ENCODE measurements at places on chromosomes 12 and 14.

DNA sequence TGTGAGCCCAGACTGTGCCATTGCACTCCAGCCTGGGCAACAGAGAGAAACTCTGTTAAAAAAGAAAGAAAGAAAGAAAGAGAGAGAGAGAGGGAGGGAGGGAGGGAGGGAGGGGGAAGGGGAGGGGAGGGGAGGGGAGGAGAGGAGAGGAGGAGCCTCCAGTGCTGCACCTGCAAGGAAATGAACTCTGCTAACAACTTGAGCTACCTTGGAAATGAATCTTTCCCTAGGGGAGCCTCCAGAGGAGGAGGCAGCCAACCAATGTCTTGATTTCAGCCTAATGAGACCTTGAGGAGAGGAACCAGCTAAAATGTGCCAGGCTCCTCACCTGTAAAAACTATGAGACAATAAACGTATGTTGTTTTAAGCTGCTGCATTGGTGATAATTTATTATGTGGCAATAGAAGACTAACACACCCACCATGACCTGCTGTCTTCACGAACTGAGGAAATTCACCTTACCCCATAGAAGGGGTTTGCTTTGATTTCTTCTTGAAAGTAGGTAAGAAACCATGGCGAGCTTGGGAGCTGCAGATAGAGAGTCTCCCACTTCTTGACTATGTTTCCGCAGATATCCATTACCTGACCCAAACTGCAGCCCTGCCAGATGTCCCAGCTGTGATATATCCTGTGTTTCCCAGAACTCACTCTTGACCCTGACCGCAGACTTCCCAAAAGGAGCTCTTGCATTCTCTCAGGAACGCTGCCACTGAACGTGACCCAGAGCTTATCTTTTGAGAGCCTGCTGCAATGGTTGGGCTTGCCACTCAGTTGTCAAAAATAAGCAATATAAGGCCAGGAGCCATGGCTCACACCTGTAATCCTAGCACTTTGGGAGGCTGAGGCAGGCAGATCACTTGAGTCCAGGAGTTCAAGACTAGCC lies 31.5 kb upstream of the TMPO start:
- DNase-seq = no peak

GRCh38 chr14:77039285-77040058 lies 11.0 kb upstream of the IRF2BPL start:
- no peak for DNase-seq

DNA sequence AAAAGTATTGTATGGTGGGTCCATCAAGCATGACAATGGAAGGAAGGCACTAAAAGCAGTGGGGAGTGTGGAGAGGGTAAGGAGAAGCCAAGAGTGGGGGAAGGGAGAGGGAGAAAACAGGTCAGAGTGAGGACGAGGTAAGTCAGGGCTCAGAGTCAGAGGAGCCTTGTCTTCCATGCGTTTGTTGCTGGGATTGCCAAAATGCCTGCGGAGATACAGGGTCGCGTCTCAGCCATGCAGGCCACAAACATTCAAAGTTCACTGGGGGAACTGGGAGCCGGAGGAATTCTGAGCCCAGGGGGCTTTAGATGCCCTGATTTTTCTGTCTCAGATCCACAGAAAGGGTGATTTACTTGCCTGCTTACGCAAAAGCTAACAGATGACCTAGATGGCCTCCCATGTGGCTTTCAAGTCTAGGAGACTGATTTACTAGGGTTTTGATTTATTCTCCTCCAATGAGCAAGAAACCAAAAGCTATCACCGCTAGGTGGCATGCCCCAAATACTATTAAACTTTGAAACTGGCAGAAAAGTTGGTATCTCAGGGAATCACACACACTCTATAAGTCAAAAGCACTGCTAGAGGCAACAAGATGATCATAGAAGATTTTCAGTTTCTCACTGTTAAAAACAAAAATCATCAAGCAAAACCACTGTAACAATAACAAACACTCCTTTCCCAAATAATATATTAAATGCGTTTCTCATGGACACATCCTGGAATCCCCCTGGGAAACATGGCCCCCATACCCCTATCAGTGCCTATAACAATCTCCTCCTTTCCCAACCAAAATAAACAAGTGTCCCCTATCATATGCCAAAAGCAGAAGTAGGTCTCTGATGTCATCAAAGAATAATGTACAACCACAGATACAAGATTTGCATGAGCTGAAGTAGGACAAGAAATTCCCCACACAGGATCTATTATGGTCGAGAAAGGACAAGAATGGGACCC lies 26.6 kb upstream of the MDM1 start:
- peak; percentile 65 for DNase-seq

- no peak for DNase-seq
Observed at GRCh38 chr14:76268047-76268431, 107.9 kb upstream of the ESRRB start.

DNA sequence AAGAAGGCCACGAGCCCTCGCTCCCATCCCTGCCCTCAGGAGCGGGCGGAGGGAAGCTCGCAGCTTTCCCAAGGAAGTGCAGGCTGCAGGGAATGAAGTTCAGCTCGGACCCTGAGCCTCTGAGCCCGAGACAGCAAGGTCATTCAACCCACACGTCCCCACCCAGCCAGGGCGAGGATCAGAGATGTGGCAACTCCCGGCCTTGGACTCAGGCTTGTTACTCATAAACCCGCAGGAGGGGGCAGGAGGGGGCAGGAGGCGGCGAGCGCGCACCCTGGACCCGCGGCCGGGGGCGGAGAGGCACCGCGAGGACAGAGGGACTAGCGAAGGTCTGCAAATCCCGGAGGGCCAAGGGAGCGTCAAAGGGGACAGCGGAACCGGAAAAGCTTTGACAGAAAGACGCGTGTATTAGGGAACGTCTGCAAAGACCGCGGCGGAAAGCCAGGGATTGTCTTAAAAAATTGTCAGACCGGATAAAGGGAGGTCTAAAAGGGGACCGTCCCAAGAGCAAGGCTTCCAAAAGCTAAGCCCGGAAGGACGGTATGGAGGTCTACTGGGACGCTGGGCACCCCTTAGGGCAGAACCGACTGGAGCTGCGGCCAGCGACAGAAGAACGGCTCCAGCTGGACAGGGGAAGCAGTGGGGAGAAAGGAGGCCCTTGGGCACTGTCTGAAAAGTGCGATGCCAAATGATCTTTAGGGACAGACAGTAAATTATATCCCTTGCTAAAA lies 611 bp upstream of the DCAF11 start:
- DNase-seq = peak; percentile 58

GRCh38 chr12:1533602-1534304 lies 60.6 kb downstream of the FBXL14 start:
- no peak for DNase-seq

GRCh38 chr12:132632521-132633228 lies 14.1 kb downstream of the P2RX2 start:
- no peak for DNase-seq

GRCh38 chr14:26414103-26414502 lies 183.7 kb downstream of the NOVA1 start:
- DNase-seq = no peak

DNA sequence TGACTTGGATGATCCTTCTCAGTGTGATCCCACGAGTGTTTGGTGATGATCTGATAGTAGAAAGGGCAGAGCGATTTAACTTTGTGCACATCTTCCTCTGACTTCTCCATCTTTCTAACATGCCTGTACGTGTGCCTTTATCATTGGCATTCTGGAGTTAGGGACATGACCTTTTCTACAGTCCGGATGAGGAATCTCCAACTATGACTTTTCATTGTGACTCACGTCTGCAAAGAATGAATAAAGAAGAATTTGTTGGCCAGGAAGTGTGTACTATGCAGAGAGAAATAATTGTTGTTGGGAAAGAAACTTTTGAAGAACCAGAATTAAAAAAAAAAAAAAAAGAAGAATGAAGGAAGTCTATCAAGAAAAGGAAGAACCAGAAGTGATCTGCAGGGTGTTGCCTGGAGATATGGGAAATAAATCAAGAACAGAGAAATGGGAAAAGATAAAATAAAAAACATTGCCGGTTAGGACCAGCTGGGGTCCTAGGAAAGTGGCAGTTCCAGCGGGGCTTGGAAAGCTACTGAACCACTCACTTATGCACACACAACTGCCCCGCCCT lies 25.3 kb downstream of the PPFIBP1 start:
- DNase-seq = no peak

DNA sequence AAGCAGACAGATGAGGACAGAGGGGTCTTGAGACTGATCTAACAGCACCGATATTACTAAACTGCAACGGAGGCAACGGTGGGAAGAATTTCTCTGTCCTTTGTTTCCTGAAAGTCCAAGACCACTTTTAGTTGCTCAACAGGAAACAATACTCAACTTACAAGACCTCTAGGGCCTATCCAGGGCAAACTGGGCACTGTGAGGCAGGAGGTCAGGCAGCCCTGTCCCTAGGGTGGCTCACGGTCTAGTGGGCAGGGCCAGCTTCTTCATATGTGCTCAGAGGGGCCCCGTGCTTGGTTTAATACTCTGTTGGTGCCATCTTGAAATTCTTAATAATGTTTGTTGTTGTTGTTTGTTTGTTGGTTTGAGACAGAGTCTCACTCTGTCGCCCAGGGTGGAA lies 14.2 kb downstream of the SSH1 start:
- DNase-seq = no peak

- no peak for DNase-seq
Observed at GRCh38 chr14:36944307-36945010, 227.9 kb downstream of the SLC25A21 start.

DNA sequence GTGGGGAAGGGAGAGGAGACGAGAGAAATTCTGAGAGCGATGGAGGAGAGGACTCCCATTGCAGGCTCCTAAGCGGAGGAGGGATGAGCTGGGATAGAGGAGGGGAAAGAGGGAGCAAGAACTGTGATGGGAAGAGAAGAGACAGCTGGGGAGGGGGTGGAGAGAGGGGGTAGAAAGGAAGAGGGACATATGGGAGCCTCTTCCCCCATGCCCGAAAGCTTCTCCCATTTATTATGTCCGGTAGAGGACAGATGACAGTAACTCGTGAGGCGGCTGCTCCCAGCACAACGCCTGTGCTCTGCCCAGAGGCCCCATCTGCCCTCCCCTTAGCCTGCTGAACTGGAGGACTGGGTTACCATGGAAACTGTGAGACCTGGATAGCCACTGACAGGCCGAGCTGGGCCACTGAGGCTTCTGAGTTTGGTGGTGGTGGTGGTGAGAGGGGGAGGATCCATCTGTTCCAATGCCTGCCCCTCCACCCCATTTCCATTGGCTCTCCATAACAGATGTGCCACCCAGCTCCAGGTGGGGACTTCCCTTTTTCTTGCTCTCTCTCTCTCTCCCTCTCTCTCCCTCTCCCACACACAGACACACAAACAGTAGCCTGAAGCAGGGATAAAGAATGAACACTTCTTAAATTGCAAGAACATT lies 8.3 kb downstream of the CPNE6 start:
- no peak for DNase-seq

- no peak for DNase-seq
Observed at GRCh38 chr12:107178776-107179175, 85.4 kb upstream of the CRY1 start.

DNA sequence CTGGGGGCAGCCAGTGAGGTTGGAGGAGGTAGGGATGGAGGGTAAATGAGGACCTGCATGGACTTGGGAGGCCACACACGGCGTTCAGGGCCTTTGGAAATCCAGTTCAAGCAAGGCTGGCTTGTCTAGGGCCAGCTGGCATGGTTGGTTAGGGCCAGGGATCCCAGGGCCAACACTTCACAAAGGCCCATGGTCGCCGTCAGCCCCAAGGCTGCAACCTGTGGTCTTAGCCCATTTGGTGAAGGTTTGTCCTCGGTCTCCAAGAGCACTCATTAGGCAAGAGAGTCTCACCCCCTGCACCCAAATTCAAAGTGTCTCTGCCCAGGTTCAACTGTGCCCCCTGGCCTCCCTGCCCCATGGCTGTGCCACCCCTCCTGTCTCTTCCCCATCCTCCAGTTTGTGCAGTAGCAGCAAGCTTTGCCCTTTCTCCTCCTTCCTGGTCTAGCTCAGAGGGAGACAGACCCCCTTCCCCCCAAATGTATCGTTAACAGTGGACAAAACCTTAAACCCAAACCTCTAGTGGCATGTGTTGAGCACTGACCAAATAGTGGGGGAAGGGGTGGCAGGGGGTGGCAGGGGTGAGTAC lies 94.1 kb downstream of the NINJ2 start:
- no peak for DNase-seq

GRCh38 chr14:82776958-82777357 lies 1243.3 kb upstream of the SEL1L start:
- DNase-seq = no peak

DNA sequence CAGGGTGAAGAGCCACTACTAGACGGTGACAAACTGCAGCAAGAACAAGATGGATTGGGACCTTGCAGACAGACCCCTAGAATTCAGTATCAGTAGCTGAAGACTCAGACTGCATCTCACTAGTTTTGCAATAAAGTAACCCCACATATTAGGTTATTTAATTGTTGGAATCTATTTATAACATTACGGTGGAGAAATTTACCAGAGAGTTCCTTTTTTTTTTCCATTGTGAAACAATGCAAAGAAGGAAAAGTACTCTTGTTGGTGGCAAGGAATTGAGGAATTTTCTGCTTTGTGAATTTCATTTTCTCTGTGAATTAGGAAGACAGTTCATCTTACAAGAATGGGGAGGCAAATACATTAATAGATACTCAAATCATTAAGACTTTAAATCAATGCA lies 185.7 kb upstream of the PPFIA2 start:
- no peak for DNase-seq

DNA sequence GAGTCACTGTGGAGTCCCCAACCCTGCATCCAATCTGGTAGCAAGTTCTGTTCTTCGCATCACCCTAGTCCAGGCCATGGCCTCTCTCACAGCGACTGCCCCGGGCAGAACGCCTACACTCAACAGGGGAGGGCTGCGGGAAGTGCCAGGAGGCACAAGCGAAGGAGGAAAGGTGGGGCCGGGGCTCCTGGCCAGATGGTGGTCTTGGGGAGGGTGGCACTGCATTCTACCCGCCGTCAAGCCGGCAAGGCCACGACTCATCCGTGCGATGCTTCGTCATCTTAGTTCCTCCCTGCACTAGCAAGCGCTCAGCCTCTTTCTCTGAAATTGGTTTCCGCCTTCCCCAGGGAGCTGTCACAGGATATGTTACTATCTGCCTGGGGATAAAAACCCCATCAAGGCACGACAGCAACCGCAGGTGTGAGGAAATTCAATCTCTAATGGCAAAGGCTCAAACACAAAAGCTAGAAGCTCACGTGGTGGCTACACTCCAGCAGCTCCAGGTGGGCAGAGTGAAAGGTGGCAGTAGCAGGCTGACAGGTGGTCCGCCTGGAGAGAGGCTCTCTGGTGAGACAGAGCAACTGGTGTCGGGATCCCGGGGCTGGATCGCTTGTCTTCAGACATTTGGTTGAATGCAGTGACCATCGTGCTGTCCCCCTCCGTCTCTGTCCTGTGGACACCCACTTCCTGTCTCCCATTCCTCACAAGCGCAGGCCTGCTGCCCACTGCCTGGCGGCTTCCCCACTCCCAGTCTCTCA lies 34.1 kb downstream of the ACADS start:
- DNase-seq = no peak
